ENCODE measurements at places on chromosomes 7 and 10. TPM values are rescaled to one million over a fixed set of nuclear protein-coding genes. Genes with fewer than 3 reads are reported as not detected.

GRCh38 chr10:25786161-25786560 lies 147.9 kb upstream of the MYO3A start:
- DNase-seq = no peak

Gene CYP26C1
- total RNA-seq = 0.05 TPM

GRCh38 chr7:155998328-155998691 lies 186.0 kb upstream of the SHH start:
- DNase-seq = peak; percentile 39

Gene BRI3
- 38.3 TPM for total RNA-seq

DNA sequence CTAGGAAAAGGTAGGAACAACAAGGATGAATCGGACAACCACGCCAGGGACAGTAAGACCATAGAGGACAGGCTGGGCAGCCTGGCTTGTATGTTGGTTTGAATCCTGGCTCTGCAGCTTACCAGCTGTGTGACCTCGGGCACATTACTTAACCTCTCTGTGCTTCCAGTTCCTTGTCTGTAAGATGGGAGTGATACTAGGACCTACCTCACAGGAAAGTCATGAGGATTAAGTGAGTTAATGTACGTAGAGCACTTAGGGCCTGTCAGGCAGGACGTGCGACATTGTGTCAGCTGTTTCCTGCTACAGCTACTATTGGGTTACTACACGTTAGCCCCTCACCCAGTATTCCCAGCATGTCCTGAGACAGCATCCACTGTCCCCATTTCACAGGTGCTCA lies 32.1 kb downstream of the PLAC9 start:
- DNase-seq = no peak

DNA sequence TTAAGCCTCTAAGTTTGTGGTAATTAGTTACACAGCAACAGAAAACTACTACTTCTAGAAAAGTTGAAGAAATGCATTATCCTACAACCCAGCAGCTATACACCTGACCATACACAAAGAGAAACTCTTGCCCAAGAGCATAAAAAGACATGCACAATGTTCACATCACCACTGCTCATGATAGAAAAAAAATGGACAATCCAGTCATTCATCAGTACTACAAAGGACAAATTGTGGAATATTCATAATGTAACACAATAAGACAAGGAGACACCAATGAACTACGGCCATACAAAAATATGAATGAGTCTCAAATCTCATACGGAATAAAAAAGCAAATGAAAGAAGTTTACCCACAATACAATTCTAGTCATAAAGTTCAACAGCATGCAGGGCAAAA lies 87.4 kb downstream of the ZFAND4 start:
- DNase-seq = no peak

DNA sequence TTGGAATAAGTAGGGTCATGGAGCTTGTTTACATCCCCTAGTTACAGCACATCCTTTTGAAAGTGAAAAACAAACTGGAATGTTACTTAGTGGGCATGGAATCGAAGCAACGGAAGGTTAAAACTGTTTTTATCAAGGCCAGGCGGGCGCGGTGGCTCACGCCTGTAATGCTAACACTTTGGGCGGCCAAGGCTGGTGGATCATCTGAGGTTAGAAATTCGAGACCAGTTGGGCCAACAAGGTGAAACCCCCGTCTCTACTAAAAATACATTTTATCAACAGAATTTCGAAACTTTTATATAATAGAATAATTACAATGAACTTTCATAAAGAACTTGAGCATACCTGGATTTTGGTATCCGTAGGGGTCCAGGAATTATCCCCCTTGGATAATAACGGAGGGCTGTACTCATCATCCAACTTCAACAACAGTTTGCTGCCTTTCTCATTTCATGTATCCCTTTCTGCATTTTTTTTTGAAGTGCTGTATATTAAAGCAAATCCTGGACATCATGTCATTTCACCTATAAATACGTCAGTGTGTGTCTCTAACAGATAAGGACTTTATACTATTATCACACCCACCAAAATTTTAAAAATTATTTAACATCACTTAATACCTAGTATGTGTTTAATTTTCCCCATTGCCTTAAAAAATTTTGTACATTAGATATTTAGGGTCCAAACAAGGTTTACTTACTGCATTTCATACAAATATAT lies 1.3 kb upstream of the TMED4 start:
- DNase-seq = no peak

Gene C10orf95
- total RNA-seq = not detected

DNA sequence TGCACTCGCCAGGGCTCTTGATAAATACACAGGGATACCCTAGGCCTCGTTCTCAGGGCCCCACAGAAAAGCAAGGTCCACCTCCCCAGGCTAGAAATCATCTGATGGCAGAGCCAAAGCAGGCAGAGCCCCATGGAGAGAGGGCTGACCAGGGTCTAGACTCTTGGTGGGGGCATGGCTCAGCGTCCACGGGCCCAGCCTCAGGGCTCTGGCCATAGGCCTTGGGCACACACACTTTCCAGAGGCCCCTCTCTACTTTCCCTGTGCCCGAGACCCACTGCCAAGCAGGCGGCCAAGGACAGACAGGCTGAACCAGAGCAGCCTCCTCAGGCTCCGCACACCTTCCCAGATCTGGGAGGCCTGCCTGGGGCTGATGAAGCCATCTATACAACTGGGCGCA lies 64.8 kb downstream of the FAM53B start:
- DNase-seq = no peak
